ENCODE measurements at places on chromosomes 11 and 22.

DNA sequence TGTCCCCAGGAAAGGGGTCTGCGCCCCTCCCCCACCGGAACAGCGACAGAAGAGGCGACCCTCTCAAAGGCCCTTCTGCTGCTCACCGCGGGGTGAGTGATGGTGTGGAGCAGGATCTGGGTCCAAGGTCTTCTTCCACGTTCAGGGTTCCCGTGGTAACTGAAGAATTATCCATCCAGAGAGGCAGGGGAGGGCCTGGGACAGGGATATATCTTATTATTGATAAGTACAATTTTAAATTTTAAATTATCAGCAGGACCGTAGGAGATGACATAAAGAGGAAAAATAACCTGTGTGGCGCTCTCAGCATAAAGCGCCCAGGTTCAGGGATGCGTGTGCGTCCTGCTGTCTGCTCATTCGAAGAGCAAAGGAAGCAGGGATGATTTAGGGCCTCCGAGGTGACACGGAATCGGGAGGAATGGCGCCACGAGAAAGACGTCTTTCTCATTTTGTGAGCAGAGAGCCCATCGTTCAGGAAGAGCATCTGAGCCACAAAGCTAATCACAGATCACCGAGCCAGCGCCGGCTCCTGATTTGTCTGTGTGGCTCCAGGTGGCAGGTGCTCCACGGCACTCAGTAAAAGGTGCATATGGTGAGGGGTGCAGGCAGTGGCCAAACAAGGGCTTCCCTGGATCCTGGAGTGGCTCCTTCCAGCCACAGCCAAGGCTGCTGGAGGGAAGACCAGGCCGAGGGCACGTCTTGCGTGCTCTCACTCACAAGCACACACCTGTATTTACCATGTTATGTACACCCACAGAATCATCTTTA, 19.3 kb downstream of the KRTAP5-5 start:
- no peak for DNase-seq

- no peak for DNase-seq
These were observed 2.0 kb downstream of the ATXN10 start for GRCh38 chr22:45673482-45674175.

DNA sequence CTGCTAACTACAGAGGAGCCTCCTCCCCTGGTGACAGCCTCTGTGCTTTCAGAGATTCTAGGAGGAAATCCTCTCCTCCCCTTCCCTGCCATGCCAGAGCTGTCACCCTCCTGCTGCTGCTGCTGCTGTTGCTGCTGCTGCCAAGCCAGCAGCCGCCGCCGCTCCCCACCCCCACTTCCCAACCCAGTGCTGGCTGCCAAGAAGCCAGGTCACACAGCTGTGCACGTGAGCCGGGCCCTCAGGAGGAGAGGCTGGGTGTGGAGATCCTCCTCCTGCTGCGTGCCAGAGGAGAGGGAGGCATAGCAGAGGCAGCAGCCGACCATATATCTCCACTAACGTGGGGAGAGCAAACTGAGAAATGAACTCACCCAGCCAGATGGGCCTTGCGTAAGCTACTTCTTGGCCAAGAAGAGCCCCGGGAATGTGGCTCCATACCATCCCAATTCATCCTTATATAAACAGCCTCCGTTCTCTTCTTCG, 12.4 kb downstream of the CRY2 start:
- no peak for DNase-seq

- DNase-seq: peak; percentile 71
These were observed 11.3 kb upstream of the MOGAT2 start for GRCh38 chr11:75706260-75706729.

- DNase-seq: no peak
These were observed 21.3 kb downstream of the CASP12 start for GRCh38 chr11:104876861-104877431.
